Articular chondrocyte of knee joint (primary cell): ENCODE measurements at places on chromosomes 12 and 14. TPM values are rescaled to one million over a fixed set of nuclear protein-coding genes. Genes with fewer than 3 reads are reported as not detected.

IL22 gene
- total RNA-seq, result not detected in 2 replicates

KRT3 gene
- total RNA-seq, result not detected in 2 replicates

FAIM2 gene
- 3.0 and 5.2 TPM in 2 replicates for total RNA-seq

TTC8 gene
- total RNA-seq, result 38.5 and 40.4 TPM in 2 replicates

SERPINA12 gene
- not detected in 2 replicates for total RNA-seq

TSPAN31 gene
- total RNA-seq, result 71.6 and 76.1 TPM in 2 replicates

GNB3 gene
- total RNA-seq, result 3.7 and 4.3 TPM in 2 replicates

GPRC5D gene
- not detected in 2 replicates for total RNA-seq

CSAD gene
- total RNA-seq, result 9.0 and 10.1 TPM in 2 replicates

KRT4 gene
- total RNA-seq, result 0.39 and 0.43 TPM in 2 replicates

MIPOL1 gene
- total RNA-seq, result 10.8 and 18.2 TPM in 2 replicates
